ENCODE measurements at places on chromosomes 6 and 20.

DNA sequence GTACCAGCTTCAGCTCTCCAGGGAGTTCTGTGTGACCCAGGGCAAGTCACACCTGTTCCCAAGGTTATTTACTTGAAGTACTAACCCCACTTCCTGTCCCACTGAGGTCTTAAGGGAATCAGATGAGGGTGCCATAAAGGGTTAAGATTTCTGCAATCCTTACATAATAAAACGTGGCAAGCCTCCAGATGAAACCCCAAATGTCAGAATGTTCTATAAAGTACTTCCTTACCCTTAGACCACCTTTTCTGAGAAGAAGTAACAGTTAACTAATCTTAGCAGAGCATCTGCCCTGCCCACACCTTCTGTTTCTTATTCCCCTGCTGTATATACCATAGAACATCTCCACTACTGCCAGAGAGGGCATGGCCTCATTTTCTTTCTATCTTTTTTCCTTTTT lies 6.0 kb upstream of the AVP start:
- DNase-seq = no peak

DNA sequence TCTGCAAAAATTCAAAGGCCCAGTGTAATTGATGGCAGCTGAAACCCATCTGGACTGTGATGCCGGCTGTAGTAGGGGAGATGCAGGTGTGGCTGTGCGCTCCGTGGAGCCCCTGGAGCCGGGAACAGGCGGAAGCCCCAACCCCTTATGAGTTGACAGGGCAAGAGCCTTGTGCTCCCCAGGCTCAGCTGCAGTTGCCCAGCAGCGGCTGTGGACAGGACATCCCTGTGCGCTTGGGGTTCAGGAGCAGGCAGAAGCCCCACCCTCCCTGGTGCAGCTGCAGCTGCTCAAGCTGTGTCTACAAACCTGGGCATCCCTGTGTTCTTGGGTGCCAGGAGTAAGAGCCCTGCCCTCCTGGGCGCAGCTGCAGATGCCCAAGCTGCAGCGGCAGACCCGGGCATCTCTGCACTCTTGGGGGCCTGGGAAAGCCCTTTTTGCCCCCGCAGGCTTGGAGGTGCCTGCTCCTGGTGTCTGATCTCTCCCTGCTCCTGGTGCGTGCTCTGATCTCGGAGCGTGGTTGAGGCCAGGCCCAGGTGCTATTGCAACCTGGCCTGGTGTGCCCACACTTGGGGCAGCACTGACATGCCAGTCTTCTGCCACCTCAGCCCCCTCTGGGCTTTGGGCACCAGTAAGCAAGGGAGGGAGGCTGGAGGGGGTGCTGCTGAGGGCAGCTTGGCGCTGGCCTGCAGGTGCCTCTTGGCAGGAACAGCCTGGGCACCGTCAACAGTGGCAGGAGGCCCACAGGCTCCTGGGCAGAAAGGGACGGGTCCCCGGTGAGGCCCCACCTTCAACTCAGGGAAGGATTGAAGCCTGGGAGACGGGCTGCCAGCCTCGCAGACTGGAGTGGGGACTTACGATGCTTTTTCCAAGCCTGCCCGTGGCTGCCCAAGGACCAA lies 30.3 kb downstream of the OR2J2 start:
- DNase-seq = no peak

DNA sequence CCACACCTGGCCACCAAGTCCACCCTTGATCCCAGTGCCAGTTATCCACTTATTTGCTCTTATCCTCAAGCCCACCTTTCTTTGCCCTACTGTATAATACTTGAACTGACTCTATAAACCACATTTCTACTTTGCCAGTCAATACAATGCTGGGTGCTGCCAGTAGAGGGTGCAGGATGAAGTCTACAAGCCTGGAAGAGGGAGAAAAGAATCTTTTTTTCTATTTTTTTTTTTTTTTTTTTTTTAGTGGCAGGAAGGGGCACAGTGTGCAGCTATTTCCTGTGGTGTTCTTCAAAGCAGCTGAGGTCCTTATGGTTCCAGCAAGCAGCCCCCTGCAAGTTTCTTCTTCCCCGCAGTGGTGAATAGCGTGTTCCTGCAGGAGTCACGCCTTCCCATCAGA lies 22.2 kb upstream of the GABRR1 start:
- DNase-seq = no peak

- DNase-seq = no peak
Observed at GRCh38 chr6:3715285-3715684, 36.2 kb downstream of the PXDC1 start.

DNA sequence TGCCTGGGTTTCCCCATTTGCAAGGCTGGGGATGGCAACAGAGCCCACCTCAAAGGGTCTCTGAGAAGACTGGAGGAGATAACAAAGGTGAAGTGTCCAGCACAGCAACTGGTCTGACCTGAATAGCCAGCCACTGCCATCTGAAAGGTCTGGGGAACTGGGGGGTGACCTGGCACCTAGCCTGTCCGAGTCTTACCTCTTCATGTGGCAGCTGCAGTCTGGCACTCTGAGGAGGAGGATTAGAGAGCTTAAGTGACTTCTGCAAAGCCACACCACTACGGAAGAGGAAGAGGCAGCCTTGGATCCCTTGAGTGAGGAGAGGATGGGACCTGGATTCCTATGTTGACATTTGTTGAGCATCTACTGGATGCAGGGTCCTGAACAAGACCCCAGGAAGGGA lies 22.2 kb downstream of the C20orf203 start:
- no peak for DNase-seq

GRCh38 chr20:61810066-61810737 lies 255.5 kb downstream of the TAF4 start:
- no peak for DNase-seq

DNA sequence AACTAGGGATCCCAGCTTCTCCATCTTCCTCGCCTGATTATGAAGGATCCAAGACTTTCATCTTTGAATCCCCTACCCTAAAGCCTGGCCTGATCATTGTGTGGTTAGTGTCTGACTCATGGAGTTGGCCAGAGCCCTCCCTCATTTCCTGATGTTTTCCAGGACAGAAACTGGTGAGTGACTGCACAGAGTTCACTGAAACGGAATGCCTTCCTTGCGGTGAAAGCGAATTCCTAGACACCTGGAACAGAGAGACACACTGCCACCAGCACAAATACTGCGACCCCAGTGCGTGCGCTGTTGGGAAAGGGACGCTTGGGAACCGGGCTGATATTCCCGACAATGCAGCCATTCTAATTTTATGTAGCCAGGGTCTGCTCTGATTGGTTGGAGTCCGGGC lies 4.0 kb downstream of the CD40 start:
- no peak for DNase-seq

DNA sequence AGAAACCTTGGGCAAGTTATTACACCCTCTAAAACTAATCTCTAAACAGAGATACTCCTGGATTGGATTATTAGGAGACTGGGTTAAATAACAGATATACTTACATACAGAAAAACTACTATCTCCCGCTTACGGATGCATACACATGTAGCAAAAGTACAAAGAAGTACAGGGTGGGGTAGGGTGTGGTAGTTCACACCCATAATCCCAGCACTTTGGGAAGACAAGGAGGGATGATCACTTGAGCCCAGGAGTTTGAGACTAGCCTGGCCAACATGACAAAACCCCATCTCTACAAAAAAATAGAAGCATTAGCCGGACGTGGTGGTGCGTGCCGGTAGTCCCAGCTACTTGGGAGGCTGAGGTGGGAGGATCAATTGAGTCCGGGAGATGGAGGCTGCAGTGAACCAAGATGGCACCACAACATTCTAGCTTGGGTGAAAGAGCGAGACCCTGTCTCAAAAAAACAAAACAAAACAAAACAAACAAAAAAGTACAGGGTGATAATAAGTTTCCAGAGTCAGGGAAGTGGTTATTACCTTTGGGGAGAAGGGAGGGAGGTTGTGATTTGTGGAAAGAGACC lies 8.1 kb downstream of the PIM1 start:
- DNase-seq = no peak

DNA sequence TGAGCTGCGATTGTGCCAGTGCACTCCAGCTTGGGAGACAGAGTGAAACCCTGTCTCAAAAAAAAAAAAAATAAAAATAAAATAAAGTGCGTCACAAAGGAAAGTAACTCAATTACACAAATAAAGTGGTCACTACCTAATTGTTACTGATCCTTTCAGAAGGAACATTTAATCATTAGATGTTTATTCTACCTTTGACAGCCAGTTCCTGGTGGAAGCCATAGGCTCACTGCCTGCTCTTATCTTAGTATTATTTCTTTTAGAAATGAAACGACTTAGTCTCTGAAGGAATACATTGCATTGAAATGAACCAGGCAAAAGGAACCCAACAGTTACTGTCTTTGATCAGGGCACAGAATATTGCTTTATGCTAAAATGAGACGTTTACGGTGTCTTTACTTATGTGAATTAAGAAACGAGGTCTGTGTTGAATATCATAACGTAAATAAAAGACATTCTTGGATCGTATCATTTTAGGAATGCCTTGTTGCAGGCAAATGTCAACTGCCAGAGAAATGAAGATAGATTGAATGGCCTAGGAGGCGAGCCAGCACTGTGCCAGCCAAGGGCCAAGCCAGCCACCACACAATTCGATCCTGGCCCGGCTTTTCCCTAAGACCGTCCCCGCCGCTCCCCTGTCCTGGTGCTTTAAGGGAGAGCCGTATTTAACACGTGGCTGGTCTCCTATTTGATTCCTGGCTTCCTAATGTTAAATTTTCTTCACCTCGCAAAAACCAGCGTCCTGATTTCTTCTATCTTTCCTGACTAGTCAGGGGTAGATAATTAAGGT lies 136.7 kb upstream of the GMDS start:
- DNase-seq = no peak

- DNase-seq = no peak
Observed at GRCh38 chr6:144580771-144581170, 295.6 kb downstream of the UTRN start.

- DNase-seq = no peak
Observed at GRCh38 chr6:155384321-155384952, 70.2 kb upstream of the TFB1M start.

DNA sequence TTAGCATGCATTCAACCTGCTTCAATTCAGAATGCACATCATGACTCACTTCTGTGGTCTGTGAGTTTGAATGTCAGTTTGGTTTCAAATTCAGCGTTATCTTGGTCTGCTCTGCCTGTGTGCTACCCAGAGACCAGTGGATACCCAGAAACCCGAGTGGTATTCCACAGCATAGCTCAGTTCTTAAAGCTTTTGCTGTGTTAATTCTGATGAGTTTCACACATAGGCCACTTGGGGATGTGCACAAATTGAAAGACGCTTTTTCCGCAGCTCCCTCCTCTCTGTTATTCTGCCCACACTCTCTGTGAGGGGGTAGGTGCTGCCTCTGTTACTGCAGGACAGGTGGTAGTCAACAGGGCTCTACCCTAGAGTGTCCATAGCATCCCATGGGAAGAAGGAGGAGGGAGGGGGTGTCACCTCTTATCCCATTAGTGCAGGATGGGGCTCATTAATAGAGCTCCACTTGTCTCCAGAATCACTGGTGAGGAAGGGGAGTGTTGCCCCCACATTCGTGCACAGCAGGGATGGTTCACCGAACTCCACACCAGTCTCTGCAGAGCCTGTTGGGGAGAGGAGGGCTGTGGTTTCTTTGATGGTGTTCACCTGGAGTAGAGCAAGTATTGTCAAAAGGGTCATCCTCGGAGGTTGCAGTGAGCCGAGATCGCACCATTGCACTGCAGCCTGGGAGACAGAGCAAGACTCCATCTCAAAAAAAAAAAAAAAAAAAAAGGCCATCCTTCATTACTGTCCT lies 29.2 kb upstream of the SDCBP2 start:
- DNase-seq = no peak

DNA sequence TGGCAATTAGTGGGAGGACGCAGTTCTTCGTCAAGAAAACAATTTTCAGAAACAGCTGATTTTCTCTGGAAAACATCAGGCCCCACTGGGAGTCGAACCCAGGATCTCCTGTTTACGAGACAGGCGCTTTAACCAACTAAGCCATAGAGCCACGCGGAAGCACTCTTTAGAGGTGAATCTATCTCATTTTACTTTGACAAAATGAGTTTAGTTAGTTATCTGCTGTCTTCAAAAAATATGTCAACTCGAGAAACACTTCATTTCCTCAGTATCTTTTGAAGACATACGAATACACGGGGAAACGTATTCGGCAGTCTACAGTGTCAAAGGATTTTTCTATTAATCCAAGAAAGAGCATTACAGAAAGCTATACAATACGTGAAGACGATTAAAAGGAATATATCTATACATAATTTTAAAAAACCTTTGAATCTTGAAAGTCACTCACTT lies 26.7 kb downstream of the GPX6 start:
- no peak for DNase-seq

- DNase-seq = peak; percentile 84
Observed at GRCh38 chr6:21587961-21588480, 5.5 kb upstream of the SOX4 start.

GRCh38 chr6:23280437-23280836 lies 711.1 kb downstream of the HDGFL1 start:
- DNase-seq = no peak

GRCh38 chr6:4372866-4373265 lies 237.5 kb upstream of the ECI2 start:
- no peak for DNase-seq

- DNase-seq = no peak
Observed at GRCh38 chr20:37223053-37223452, 38.6 kb downstream of the GHRH start.

DNA sequence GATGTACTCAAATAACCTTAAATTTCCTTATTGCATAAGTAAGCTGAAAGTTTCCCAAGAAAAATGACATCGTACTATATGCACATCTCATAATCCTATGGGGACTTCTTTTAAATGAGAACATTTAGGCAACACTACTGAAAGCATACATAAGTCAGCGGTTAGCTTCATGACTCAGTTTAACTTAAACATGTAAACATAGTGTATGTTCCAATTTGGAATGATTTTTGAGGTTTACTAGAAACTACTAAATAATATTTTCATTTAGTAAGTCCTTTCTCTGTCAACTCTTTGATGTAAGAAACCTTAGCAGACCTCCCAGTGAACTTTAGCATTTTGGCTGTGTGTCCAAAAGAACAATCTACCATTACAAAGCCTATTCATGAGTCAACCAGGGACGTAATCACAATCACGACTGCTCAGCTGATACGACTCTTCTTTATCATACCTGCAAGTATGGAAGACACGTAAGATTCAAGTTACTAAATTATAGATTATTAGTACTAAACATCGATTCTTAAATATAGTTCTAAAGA lies 19.3 kb downstream of the HIVEP2 start:
- no peak for DNase-seq

GRCh38 chr6:16318538-16318937 lies 80.2 kb downstream of the GMPR start:
- DNase-seq = no peak

- no peak for DNase-seq
Observed at GRCh38 chr6:113147544-113147943, 709.6 kb upstream of the MARCKS start.

- peak; percentile 71 for DNase-seq
Observed at GRCh38 chr20:50346374-50347283, 156.0 kb downstream of the CEBPB start.

GRCh38 chr6:36774331-36774730 lies 64.9 kb downstream of the CPNE5 start:
- DNase-seq = no peak

DNA sequence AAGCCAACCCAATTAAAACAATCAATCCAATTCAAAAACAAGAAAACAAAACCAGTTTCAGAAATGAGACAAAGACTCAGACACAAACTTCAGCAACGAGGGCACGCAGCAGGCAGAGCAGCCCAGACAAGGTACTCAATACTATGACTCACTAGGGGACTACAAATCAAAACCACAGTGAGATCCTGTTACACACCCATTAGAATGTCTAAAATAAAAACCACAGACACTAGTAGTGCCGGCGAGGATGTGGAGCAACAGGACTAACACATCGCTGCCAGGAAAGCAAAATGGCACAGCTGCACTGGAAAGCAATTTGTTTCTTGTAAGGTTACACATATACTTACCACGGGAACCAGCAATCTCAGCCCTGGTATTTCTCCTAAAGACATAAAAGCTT lies 28.4 kb upstream of the MAS1L start:
- no peak for DNase-seq

- DNase-seq = no peak
Observed at GRCh38 chr20:13936781-13937576, 53.4 kb downstream of the SEL1L2 start.
